AG09319 (cell line): ENCODE measurements at places on chromosomes 3 and 15.

DNA sequence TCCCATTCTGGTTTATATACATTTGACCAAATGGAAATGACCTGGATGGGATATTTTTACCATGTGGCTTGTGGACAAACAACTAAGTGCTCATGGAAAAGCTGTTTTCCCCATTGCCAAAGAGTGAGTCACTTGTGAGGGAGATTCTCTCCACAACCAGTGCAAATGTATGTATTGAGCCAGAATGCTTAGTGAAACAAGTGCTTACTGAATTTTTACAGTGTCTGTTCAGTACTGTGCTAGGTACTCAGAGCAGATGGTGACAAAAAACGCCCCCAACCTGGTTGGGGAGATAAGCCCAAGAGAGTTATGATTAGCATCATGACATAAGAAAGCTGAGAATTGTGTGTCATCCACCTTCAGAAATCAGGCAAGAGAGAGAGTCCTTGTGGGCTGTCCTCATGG is 2.3 kb downstream of the CHP1 start:
- no peak for DNase-seq

- no peak for DNase-seq
Observed at GRCh38 chr15:45873781-45874180, 239.0 kb downstream of the SQOR start.

DNA sequence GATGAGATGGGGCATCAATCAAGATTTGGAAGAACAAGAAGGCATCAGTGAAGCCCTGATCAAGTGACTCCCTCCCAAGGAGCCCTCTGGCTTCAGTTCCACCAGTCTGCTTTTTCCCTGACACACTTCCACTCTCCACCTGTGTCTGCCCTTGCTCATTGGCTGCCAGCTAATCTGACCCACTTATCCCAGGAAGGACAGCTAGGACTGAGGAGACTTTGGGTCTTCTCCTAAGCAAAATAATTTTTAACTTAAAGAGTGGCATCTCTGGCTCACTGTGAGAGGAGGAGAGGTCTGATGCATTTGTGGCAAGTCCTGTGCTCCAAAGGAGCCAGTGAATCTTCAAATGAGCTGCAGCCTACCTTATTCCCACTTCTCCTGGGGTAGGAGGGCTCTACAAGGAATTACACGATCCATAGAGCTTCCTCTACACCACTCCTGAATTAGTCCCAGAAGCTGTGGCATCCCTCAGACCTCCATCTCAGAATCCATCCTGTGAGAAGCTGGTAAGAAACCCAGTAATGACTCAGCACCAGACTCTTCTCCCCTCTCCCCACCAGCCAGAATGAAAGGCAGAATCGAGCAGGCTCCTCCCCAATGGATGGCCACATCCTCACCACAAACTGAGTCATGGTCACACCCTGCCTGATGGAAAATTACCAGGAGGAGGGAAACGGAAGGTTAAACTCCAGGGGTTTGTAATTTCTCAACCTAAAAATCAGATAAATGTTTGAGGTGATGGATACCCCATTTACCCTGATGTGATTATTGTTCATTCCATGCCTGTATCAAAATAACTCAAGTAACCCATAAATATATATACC is 6.3 kb upstream of the PKM start:
- DNase-seq: peak; percentile 92

DNA sequence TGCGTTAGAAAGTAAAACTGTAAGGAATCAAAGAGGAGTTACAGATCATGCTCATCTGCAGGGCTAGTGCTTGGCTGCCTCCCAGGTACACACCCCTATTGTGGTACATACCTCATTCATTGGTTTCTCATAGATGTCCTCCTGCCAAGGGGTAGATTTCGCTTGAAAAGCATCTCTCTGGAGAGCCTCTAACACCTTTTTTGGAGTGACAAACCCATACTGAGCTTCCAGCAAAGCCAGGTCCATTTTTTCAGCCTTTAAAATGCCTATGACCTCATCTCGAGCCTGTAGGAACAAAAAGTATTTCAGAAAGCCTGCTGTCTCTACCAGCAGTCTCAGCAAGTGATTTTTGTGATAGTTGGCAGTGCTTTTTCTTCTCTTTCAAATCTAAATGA is 112.1 kb downstream of the CMSS1 start:
- DNase-seq: no peak

- no peak for DNase-seq
Observed at GRCh38 chr3:105559856-105560255, 193.1 kb downstream of the ALCAM start.

- no peak for DNase-seq
Observed at GRCh38 chr3:52236424-52236886, 2.5 kb downstream of the TWF2 start.
